Esophagus squamous epithelium (tissue), 5 donors: ENCODE measurements at places on chromosomes 16 and 17.

DNA sequence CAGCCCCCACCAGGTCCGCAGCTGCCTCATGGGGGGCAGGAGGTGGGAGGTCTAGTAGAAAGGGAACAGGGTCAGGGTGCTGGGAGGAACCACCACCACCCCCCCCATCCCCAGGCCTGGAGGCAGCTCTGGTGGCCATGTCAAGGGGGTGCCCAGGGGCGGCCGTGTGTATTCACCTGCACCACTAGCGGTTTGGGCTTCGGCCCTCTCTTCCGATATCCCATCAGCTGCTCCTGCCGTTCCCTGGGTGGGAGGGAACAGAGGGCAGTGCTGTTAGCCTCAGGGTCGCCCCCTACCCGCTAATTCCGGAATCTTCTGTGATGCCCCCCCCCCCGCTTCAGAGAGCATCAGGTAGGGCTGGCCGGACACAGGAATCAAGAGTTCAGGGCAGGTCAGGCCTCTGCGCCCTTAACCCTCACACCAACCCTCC lies 3.8 kb downstream of the CBX4 start:
- DNase-seq, result no peak

GRCh38 chr17:17739388-17740066 lies 58.3 kb downstream of the RAI1 start:
- no peak for DNase-seq

DNA sequence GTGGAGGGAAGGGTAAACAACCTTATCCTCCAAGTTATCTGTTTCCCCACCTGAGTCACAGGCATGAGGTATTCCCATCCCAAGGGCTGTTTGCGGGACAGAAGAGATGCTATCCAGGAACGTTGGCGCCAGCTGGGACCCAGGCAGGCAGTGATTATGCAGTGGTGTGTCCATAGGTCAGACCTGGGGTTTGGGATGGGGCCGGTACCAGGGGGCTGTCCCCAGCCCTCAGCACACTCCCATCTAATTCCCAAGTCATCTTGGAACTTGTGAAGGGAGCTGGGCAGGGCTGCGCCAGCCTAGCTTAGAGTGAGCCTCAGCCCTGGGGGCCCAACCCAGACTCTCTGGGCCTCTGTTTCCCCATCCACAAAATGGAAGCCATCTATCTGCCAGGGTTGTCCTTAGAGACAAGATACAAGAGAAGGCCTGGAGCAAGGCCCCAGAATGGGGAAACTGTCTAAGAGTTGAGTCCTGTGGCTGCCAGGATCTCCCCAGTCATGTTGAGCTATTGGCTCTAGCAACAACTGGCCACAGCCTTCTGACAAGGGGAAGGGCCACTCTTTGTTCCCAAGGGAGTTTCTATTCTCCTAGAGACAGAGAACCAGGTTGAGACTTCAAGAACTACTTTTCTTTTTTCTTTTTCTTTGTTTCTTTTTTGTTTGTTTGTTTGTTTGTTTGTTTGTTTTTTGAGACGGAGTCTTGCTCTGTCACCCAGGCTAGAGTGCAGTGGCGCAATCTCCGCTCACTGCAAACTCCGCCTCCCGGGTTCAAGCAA lies 9.8 kb upstream of the JUP start:
- DNase-seq, result no peak

- no peak for DNase-seq
Observed at GRCh38 chr17:79027925-79028491, 4.0 kb downstream of the C1QTNF1 start.

GRCh38 chr16:12063435-12063834 lies 86.9 kb downstream of the SNX29 start:
- no peak for DNase-seq

- DNase-seq, result no peak
Observed at GRCh38 chr17:79517827-79518584, 92.8 kb downstream of the RBFOX3 start.

GRCh38 chr17:30323262-30323894 lies 10.5 kb downstream of the TMIGD1 start:
- no peak for DNase-seq

GRCh38 chr16:12742741-12743140 lies 60.9 kb downstream of the CPPED1 start:
- DNase-seq, result no peak

DNA sequence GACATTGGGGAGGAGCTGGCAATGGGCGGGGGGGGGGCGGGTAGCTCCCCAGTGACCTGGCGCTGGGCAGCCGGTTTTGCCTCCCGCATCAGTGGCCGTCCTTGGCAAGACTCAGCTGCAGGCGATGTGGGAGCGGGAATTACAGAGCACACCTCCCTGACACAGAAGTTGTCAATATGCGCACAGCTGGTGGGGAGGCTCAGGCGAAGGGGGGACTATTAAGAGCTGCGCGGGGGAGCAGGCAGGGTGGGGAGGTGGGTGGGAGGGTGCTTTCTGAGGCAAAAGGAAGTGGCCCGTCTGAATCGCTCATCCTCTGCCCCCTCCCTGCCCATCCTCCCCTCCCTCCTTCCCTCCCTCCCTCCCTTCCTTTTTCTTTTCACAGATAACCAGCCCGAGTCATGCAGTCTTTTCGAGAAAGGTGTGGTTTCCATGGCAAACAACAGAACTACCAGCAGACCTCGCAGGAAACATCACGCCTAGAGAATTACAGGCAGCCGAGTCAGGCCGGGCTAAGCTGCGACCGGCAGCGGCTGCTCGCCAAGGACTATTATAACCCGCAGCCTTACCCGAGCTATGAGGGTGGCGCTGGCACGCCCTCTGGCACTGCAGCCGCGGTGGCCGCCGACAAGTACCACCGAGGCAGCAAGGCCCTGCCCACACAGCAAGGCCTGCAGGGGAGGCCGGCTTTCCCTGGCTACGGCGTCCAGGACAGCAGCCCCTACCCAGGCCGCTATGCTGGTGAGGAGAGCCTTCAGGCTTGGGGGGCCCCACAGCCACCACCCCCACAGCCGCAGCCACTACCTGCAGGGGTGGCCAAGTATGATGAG lies 44.0 kb downstream of the SREBF1 start:
- no peak for DNase-seq

DNA sequence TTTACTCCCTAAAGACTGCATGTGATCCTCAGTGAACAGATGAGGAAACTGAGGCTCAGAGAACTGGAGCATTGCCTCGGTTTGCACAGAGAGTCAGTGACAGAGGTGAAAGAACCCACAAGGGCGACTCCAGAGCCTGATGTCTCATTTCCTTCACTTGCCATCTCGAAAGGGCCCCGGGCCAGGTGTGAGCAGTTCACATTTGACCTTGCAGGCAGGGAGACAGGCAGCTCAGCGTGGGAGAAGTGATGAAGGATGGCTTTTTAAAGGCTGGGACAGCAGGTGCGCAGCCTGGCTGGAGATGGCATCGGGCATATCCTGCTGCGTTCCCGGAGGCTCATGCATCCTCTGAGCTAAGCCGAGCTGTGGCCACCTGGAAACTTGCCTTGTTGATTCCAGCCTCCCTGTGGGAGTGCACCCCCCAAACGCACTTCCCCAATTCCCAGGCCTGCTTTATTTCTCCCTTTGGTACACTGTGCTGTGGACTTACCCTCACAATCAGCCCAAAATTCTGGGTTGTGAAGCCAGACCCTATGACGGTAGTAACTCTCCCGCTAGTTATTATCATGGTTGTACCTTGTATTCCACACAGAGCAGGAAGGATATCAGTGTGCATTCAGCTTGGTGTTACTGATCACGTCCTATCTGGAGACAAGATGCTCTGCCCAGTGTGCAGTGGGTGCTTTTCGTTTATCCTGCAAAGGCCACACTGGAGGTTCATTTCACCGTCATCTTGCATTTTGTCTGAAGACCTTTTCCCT lies 753.2 kb upstream of the EEF2KMT start:
- no peak for DNase-seq

GRCh38 chr17:63919311-63919723 lies 678 bp upstream of the GH1 start:
- DNase-seq, result no peak

- DNase-seq, result no peak
Observed at GRCh38 chr16:1188432-1189189, 35.7 kb downstream of the CACNA1H start.

- DNase-seq, result no peak
Observed at GRCh38 chr16:2821487-2822157, 4.6 kb downstream of the PRSS21 start.

- no peak for DNase-seq
Observed at GRCh38 chr17:80941743-80942422, 49.8 kb upstream of the CHMP6 start.

DNA sequence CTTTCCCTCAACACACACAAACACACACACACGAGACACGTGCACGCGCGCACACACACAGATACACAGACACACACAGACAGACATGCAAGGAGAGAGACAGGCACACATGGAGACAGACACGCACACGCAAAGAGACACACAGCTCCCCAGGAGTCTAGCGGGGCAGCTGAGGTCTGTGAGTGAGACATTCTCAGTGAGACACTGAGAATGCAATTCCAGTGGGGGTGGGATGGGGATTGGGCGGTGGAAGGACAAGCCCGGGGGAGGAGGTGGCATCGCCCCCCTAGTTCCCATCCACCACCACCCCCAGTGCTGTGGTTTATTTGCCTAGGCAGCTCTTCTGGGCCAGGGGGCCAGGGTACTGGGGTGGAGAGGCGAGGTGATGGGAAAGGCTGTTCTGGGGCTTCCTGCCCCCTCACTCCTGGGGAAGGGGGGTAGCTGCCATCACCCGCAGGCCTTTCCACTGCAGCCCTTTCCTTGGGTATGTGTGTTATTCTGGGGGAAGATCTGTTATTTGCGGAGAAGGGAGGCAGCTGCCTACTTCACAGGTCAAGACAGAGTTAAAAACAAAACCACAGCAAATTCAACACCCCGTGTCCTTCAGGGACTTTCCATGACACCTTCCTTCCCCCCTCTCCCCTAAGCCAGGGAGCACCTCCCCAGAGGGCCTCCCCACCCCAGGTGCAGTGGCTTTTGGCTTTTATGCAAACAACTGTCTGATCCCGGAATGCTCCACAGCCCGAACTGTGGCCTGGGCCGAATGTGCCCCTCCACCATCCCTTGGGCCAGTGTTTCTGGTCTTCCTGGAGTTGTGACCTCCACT lies 18.0 kb downstream of the GRB7 start:
- DNase-seq, result no peak

GRCh38 chr17:77741109-77741508 lies 217.4 kb upstream of the TNRC6C start:
- no peak for DNase-seq

DNA sequence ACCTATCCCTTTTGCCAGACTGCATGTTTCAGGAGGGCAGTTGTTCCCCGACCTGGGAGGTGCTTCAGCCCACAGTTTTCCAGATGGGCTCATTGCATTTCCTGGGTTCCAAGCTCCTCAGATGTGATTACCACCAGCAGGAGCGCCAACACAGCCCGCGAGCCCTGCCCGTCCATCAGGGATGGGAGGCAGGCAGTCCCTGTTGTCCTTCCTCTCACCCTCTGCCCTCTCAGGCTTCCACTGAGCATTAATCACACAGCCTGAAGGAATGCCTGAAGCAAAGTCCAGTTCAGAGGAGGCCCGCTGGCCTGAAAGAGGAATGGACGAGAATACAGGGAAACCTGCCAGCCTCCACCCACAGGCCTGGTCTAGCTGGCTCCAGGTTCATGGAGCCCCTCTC lies 256.3 kb upstream of the SDK2 start:
- DNase-seq, result no peak

GRCh38 chr17:48577946-48578615 lies at the start of gene HOXB4:
HOXB4 (minus strand) TSS chr17:48578350; CDS start chr17:48578319, 31 bp downstream.
- DNase-seq, result no peak

DNA sequence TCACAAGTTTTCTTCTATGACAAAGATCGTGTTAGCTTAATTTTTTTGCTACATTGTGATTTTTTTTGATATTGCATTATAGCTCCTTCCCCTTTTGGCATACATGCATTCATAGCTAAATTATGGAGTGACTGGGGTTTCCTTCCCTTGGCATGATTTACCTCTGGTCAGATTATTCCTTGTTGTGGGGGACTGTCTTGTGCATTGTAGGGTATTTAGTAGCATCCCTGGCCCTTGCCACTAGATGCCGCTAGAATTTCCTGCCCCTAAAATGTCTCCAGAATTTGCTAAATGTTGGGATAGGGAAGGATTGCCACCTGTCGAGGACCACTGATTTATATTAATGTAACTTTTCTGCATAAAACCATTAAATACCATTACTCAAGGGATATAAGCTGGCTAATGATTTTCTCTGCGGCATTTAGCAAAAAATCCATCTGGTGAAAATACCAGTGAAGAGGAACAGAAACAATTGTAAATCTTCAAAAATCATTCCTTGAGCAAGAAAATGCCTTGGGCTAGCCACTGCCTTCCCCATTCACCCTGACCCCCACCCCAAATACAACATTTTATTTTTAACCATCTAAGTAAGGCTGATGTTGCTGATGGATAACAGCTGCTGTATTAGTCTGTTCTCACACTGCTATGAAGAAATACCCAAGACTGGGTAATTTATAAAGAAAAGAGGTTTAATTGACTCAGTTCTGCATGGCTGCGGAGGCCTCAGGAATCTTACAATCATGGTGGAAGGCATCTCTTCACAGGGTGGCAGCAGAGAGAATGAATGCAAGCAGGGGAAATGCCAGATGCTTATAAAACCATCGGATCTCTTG lies 195.2 kb downstream of the MAP2K6 start:
- no peak for DNase-seq

DNA sequence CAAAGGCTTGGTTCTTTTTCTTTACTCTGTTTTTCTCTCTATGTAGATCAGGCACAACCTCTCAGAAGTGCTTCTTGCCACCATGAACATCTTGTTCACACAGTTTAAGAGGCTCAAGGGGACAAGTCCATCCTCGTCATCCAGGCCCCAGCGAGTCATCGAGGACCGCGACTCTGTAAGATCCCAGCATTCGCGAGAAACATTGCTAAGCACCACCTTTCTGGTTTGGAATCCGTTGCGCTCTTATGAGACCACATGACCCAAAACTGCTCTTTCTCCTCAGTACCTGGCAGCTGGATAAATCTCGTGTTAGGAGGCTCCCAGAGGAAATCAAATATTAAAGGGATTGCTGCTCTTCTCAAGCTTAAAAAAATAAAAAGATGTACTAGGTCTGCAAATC lies 23.3 kb upstream of the SLC12A3 start:
- DNase-seq, result no peak

GRCh38 chr16:4790871-4791270 lies 2.7 kb upstream of the SEPTIN12 start:
- DNase-seq, result no peak

- DNase-seq, result no peak
Observed at GRCh38 chr17:75110234-75110937, 617 bp downstream of the ARMC7 start.

- DNase-seq, result no peak
Observed at GRCh38 chr16:84315422-84315821, 20.7 kb downstream of the WFDC1 start.

GRCh38 chr17:31155208-31155810 lies 60.5 kb downstream of the NF1 start:
- DNase-seq, result no peak
